ENCODE measurements at places on chromosomes 2 and 18. TPM values are rescaled to one million over a fixed set of nuclear protein-coding genes. Genes with fewer than 3 reads are reported as not detected.
A peak's percentile ranks its signal among the peaks of the same experiment; 100 is the strongest.

- no peaks in the 10 kb centered on the region for H3K4me1 ChIP-seq
- DNase-seq = peak; percentile 31
- no peaks in the 10 kb centered on the region for H3K36me3 ChIP-seq
- H3K4me3 ChIP-seq = peak overlapping the region; percentile 66
- H3K27ac ChIP-seq = peak overlapping the region; percentile 68
- no peaks in the 10 kb centered on the region for H3K27me3 ChIP-seq
Observed at GRCh38 chr2:164621764-164622105, 453 bp upstream of the GRB14 start.

The BCL2 gene
- total RNA-seq = 4.3 TPM

- H3K36me3 ChIP-seq = no peaks in the 10 kb centered on the region
- H3K27ac ChIP-seq = no peak overlapping the region
- no peaks in the 10 kb centered on the region for H3K27me3 ChIP-seq
Observed at GRCh38 chr2:200026332-200027230, 71.2 kb downstream of the MAIP1 start.

The SIX2 gene
- 3.3 TPM for total RNA-seq
